Neural progenitor cell (in vitro differentiated cells): ENCODE measurements at places on chromosomes 3 and 15. TPM values are rescaled to one million over a fixed set of nuclear protein-coding genes. Genes with fewer than 3 reads are reported as not detected.

Gene LEKR1
- total RNA-seq: 0.56 and 1.9 TPM in 2 replicates

- H3K36me3 ChIP-seq: no peaks in the 10 kb centered on the region
- peaks cover 29% of the 10 kb centered on the region for H3K27me3 ChIP-seq
- peak overlapping the region; percentile 54 for H3K4me3 ChIP-seq
- H3K27ac ChIP-seq: no peak overlapping the region
- peaks cover 5% of the 10 kb centered on the region for H3K4me1 ChIP-seq
- peak; percentile 88 for DNase-seq
Observed at GRCh38 chr3:50365080-50365841, 5.9 kb upstream of the TMEM115 start.

GRCh38 chr15:85733416-85733815, 61.3 kb downstream of the KLHL25 start:
- peaks cover 38% of the 10 kb centered on the region for H3K36me3 ChIP-seq
- no peaks in the 10 kb centered on the region for H3K27me3 ChIP-seq
- H3K4me1 ChIP-seq: no peaks in the 10 kb centered on the region
- DNase-seq: no peak

DNA sequence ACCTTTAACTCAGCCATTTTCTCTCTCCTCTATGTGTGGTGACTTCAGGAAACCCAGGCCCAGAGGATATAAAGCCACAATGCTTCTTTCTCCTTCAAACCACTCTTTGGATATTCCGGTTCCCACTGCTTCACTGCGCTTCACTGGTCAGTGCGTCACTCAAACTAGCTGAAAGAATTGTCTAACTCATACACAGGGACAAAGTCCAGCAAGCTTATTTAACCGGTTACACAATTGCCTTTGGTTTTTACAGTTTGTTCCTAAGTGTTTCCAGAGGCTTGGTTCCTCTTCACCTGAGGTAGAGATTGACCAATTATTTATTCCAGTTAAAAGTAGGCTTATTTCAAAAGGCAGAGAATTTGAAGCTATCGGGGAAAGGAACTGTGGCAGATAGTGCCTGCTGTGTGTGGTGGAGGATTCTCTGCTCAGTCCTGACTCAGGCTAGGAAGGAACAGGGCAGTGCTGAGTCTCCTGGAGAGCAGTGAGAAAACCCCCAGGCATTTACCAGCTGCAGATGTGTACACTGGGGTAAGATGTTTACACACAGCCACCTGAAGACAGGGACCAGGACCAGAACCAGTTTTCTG, at the start of gene HGD:
HGD (minus strand) TSS at position 145 of the 587 bp plus-strand sequence; CDS start at position 17, 128 bp downstream.
- no peaks in the 10 kb centered on the region for H3K27me3 ChIP-seq
- no peak within 1 kb of the TSS for H3K27ac ChIP-seq
- peaks cover 37% of the 10 kb centered on the region for H3K4me1 ChIP-seq
- no peak within 1 kb of the TSS for H3K4me3 ChIP-seq
- DNase-seq: no peak

- H3K27me3 ChIP-seq: no peaks in the 10 kb centered on the region
- peaks cover 18% of the 10 kb centered on the region for H3K4me1 ChIP-seq
- H3K36me3 ChIP-seq: no peaks in the 10 kb centered on the region
- H3K27ac ChIP-seq: no peak overlapping the region
- H3K4me3 ChIP-seq: peak overlapping the region; percentile 45
Observed at GRCh38 chr15:29115093-29115991, 154.3 kb downstream of the NSMCE3 start.

GRCh38 chr3:128573160-128573559, 77.5 kb downstream of the RPN1 start:
- H3K36me3 ChIP-seq: no peaks in the 10 kb centered on the region
- peaks cover 26% of the 10 kb centered on the region for H3K4me1 ChIP-seq
- no peaks in the 10 kb centered on the region for H3K27me3 ChIP-seq
- H3K4me3 ChIP-seq: no peak overlapping the region
- no peak overlapping the region for H3K27ac ChIP-seq

Gene LNP1
- total RNA-seq: 17.9 and 26.5 TPM in 2 replicates

GRCh38 chr3:98259-98654, 98.3 kb upstream of the CHL1 start:
- DNase-seq: no peak
- peaks cover 72% of the 10 kb centered on the region for H3K4me1 ChIP-seq
- H3K27me3 ChIP-seq: no peaks in the 10 kb centered on the region
- no peaks in the 10 kb centered on the region for H3K36me3 ChIP-seq
- no peak overlapping the region for H3K27ac ChIP-seq

Gene WDR93
- 0.51 and 0.62 TPM in 2 replicates for total RNA-seq
